Colonic mucosa (tissue), 4 donors: ENCODE measurements at places on chromosomes 12 and 14. TPM values are rescaled to one million over a fixed set of nuclear protein-coding genes. Genes with fewer than 3 reads are reported as not detected.

DNA sequence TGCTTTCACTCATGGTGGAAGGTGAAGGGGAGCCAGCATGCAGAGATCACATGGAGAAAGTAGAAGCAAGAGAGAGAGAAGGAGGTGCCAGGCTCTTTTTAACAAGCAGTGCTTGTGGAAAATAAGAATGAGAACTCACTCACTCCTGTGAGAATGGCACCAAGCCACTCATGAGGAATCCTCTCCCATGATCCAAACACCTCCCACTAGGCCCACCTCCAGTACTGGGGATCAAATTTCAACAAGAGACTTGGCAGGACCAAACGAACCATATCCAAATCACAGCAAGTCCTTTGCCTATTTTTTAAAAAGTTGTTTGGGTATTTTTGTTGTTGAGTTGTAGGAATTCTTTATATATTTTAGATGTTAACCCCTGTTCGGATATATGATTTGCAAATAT lies 245.9 kb upstream of the ARID2 start:
- no peaks in the 10 kb centered on the region for H3K4me1 ChIP-seq
- no peaks in the 10 kb centered on the region for H3K36me3 ChIP-seq
- no peaks in the 10 kb centered on the region for H3K27me3 ChIP-seq
- peak; percentile 22 for DNase-seq

DNA sequence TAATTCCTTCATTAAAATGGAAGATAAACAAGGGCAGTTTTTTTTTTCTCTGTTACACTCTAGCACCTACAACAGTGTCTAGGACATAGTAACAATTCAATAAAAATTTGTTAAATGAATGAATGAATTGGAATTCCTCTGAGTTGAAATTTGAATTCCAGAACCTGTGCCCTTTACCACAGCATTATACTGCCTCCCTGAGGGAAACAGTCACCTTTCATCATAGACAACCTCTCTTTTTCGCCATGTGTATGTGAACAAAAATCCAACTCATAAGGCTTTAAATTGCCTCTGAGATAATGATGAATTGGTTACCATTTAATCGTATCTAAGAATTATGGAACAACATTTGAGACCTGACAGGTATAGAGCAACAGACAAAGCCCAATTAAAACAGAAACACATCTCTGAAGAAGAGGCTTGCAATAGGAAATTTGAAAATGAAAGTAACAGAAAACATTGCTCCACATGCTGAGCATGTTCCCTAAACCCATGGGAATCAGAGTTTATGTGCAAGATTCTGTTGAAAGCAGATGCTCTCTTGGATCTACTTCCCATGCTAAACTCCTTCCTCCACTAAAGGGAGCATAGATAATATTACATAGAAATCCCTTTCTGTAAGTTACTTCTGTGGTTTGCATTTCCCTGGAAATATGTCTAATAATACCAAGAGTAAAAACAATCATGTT lies 657.8 kb downstream of the GALC start:
- H3K4me3 ChIP-seq: no peak overlapping the region
- no peaks in the 10 kb centered on the region for H3K4me1 ChIP-seq
- H3K27ac ChIP-seq: no peak overlapping the region
- no peaks in the 10 kb centered on the region for H3K36me3 ChIP-seq
- no peaks in the 10 kb centered on the region for H3K27me3 ChIP-seq
- DNase-seq: no peak

DNA sequence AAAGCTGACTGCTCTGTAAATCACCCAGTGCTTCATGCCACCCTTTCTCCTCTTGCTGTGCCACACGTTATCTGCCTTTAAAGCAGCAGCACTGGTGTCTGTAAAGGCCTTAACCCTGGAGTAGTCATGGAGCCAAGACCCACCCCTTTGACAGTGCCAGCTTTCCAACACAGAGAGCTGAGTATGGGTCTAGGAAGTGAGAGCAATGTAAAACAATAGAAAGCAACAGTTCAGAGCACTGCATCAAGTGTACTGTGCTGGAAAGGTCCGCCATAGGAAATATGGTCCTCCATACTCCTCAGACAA lies 139.5 kb downstream of the DAD1 start:
- H3K36me3 ChIP-seq: no peaks in the 10 kb centered on the region
- H3K27me3 ChIP-seq: no peaks in the 10 kb centered on the region
- H3K4me3 ChIP-seq: no peak overlapping the region
- DNase-seq: no peak

DNA sequence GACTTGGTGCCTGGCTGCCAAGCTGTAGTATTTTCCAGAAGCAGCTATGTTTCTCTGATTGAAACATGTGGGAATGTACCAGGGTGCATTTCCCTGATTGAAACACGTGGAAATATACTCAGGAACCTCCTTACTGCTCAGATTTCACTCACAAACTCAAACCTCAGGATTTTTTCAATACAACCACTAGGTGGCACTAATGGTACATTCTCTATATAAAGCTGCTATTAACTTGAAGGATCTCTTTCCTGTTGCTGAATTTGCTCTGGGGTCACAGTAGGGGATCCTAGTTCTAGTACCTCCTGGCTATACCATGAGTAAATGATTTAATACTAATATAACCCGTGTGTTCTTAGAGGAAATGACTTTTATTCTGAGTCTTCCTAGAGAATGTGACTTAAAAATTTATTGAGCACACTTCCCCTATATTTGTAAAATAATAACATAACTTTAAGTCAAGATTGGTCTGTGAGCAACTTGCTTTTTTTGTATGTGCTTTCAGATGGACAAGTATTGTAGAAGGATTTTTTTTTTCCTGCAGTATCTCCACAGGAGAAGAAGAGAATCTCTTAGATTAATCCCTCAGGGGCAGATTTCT lies 173.8 kb upstream of the MIS18BP1 start:
- DNase-seq: no peak
- no peaks in the 10 kb centered on the region for H3K4me1 ChIP-seq
- no peaks in the 10 kb centered on the region for H3K36me3 ChIP-seq

- peaks cover 12% of the 10 kb centered on the region for H3K36me3 ChIP-seq
- DNase-seq: no peak
- H3K27me3 ChIP-seq: no peaks in the 10 kb centered on the region
- H3K4me1 ChIP-seq: no peaks in the 10 kb centered on the region
- no peak overlapping the region for H3K27ac ChIP-seq
Measured at GRCh38 chr12:121236776-121237175, 26.8 kb downstream of the P2RX4 start.

DNA sequence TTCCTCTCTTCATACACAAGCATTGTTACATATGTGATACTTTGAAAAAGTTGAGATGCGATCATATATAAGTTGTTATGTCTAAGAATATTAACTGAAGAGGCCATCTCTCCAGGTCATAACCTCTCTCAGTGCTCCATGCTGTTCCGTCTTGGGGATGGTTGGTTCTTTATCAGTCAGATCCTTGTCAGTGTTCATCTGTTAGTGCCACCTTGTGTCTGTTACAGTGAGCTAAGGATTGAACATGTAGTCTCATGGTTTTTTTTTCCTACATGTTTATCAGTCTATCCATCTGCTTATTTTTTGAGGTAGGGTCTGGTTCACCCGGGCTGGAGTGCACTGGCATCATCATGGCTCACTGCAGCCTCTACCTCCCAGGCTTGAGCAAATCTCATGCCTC lies 30.5 kb downstream of the EP400 start:
- DNase-seq: no peak
- no peaks in the 10 kb centered on the region for H3K4me1 ChIP-seq
- H3K27me3 ChIP-seq: no peaks in the 10 kb centered on the region
- H3K4me3 ChIP-seq: no peak overlapping the region

DNA sequence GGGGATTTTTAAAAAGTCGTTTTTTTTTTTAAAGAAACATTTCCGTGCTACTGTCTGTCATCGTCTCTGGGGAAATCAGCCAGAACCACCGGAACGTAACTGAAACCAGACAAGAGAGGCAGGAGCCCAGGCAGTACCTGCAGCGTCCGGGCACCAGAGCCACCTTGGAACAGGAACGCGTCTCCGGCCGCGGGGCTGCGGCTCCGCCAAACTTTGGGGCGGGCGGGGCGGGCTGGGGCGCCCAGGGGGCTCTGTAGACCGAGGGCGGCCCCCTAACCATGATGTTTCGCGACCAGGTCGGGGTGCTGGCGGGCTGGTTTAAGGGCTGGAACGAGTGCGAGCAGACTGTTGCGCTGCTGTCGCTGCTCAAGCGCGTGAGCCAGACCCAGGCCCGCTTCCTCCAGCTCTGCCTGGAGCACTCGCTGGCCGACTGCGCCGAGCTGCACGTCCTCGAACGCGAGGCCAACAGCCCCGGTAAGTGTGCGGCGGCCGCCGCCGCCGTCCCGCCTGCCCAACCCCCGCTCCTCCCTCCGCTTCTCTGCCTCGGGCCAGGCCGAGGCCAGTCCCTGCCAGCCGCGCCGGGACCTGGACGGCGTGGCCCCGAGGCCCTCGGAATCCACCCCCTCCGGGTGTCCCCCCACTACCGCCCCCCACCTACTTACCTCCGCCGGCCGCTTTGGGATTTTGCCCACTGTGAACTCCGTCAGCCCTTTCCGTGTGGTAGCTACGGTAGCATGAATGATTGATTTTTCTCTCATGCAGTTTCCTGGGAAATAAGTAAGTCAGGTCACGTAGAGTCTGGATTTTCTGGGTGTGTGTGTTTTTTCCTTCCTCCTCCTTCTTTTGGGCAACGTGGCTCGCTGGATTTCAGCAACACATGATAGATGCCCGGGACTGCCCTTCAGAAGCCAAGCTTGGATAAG lies 972 bp downstream of the SAMD4A start:
- peak overlapping the region; percentile 99 for H3K27ac ChIP-seq
- H3K4me3 ChIP-seq: peak overlapping the region; percentile 60
- DNase-seq: peak; percentile 51
- H3K36me3 ChIP-seq: no peaks in the 10 kb centered on the region
- H3K4me1 ChIP-seq: peaks cover 5% of the 10 kb centered on the region

GRCh38 chr12:118526255-118527095 lies 150.1 kb downstream of the SUDS3 start:
- H3K36me3 ChIP-seq: no peaks in the 10 kb centered on the region
- H3K4me1 ChIP-seq: no peaks in the 10 kb centered on the region
- no peak for DNase-seq

Gene GRIP1
- 3.7 TPM for total RNA-seq

Gene ABCD4
- 46.2 TPM for total RNA-seq
